ENCODE measurements at places on chromosomes 1 and 21.

- peak; percentile 90 for DNase-seq
Measured at GRCh38 chr1:228087771-228088251, 5.3 kb downstream of the ARF1 start.

DNA sequence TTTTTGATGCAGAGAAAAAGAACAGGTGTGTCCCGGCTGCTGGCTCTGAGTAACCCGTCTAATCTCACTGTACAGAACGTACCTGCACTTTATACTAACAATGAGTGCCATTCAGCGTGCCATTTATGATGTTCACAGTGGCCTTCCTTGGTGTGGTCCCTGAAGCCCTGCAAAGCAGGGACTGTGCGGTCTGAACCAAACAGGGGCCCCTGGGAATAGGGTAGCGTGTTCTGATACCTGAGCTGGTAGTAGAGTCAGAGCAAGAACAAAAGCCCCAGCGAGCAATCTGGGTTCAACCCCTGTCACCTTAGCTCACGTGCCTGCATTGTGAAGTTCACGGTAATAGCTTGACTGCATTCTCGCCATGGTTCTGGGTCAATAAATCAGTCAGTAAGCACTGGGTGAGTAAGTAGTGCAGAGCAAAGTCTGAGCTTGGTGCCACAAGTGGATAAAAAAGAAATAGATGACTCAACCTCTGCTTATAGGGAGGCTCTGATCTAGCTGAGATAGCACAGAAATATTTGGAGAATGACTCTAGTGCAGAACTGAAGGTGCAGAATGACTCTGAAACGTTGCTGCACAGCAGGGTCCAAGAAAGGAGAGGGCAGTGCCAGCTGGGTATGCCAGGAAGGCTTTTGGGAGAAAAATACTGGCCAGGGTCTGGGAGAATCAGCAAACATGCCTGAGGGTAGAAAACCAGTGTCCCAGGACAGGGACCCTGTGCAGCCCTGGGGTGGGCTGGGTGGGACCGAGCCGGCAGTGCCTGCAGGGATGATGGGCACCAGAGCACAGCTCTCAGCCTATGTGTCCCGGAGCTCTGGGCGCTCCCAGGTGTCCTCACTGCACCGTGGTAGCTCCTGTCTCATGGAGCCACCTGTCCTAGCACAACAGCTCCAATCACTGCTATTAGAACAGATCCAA is 125.9 kb downstream of the RHOU start:
- no peak for DNase-seq

GRCh38 chr1:9886092-9886742 is 23.9 kb downstream of the CTNNBIP1 start:
- no peak for DNase-seq

DNA sequence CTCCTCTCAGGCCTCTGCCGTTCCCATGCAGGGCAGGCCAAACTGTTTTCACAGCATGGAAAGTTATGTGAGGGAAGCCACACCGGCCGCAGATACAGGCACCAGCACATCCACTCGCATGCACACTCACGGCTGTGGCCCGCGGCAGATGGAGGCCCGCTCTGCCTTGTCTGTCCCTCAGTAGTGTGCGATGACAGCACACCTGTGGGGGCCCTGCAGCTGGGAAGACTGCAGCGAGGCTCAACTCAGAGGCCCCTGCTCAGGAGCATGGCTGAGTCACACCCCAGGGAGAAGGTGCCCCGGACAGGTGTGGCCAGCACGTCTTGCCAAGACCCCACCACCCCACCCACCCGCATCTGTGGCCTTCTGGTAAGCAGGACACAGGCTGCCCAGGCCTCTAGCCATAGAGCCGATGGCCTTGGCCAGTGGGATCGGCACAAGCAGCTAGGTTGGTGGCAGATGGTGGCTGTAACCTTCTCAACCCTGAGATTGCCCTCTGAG is 1.3 kb upstream of the UBE2J2 start:
- no peak for DNase-seq

GRCh38 chr1:212903664-212904063 is 45.6 kb downstream of the FLVCR1 start:
- DNase-seq, result no peak

- DNase-seq, result no peak
Measured at GRCh38 chr1:88741413-88741812, 57.3 kb downstream of the PKN2 start.

DNA sequence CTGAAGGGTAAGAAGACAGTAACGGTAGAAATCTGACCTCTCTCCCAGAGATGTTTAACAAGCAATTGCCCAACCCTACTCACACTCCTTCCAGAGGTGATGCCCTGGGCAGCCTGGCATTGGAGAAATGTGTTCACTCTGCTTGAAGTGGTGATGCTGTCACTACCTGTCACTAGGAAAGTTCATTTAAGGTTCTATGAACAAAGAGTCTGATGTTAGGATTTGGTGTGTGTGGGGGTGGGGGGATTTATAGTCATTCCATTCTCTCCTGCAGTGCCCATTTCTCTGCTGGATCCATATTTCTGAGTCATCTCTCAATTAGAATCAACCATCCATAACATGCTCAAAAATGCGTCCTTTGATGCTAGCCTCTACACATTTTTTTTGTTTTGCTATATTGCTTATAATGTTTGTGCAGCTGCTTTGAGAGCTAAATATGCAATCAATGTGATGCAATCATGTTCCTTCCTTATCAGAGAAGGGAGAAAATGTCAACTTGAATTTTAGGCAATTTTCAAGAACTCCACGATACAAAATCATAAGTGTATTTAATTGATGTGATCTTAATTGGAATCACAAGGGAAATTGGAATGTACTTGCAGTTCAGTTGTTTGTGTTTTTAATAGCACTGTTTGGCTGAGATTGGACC is 173.9 kb downstream of the DUSP10 start:
- DNase-seq, result no peak

- no peak for DNase-seq
Measured at GRCh38 chr1:28322194-28322593, 6.6 kb upstream of the MED18 start.

- no peak for DNase-seq
Measured at GRCh38 chr1:19113697-19114092, 96.4 kb downstream of the UBR4 start.

GRCh38 chr1:163298365-163298764 is 23.4 kb upstream of the NUF2 start:
- no peak for DNase-seq

GRCh38 chr1:173870252-173871075 is 2.3 kb downstream of the ZBTB37 start:
- DNase-seq, result no peak

DNA sequence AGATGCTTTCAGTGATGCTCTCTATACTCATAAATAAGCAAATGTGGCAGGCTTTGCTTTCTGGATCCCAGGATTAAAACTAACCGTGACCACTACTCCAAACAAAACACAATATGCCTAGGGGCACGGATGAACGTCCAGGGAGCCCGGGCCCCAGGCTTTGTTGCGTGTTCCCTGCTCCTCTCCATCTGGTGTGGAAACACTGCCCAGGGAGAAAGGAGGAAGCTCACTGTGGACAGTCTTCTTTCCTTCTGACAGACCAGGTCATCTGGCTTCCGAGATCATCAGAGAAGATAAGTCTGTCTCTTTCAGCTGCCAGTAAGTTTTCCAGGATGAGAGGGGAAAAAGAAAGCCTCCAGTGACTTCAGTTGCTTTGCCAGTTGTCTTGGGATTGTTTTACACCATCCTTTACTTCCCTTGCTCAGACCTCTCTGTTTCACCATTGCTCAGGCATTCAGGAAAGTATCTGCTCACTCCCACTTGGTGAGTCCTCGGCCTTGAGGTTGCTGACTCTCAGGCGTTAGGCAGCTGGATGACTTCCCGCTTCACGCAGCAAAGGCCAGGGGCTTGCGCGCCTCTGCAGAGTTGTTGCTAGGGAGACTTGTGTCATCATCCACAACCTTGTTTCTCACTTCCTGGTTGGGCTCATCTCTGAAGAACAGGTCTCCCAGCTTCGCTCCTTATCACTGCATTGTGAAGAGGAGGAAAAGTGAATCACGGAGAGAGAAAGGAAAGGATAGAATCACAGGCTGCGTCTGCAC is 20.6 kb upstream of the PGD start:
- DNase-seq, result peak; percentile 17

GRCh38 chr1:204255966-204256365 is 42.2 kb upstream of the GOLT1A start:
- DNase-seq, result peak; percentile 71

- DNase-seq, result no peak
Measured at GRCh38 chr1:222387007-222387814, 160.7 kb downstream of the HHIPL2 start.

- no peak for DNase-seq
Measured at GRCh38 chr1:60245324-60245723, 171.8 kb upstream of the C1orf87 start.

GRCh38 chr1:66685265-66685664 is 67.0 kb upstream of the DYNLT5 start:
- DNase-seq, result no peak

DNA sequence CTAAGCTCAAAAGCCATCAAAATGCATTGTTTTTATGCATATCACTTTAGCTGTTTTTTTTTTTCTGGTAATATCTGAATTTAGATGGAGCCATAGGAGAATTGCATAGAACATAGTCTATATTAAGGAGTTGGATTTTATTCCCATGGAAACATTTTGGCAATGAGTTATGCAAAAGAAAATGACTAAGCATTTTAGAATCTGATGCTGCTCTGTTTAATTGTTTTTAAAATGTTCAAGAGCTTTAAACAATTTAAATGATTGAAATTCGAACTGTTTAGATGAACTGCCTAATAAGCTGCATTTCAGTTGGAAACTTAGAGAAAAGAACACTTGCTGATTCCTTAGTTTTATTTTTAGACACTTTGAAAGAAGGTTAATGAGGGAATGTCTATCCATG is 1531.5 kb upstream of the B3GALT2 start:
- no peak for DNase-seq

DNA sequence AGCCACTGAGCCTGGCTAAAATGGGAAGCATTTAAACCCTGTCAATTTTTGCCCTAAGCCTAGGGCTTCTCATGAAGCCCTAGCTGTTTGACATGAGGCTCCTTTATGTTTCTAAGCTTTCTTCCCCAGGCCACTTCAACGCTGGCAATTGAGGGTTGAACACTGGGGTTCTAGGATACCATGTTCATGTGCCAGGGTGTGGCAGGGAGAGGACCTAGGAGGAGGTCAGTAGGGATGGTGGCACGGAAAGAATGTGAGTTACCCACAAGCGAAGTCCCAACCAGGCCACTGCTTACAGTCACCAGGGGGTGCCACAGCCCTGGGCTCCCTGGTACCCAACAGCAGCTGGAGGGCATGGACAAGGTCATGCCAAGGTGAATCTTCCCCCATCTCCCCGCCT is 90.8 kb upstream of the AJAP1 start:
- no peak for DNase-seq

DNA sequence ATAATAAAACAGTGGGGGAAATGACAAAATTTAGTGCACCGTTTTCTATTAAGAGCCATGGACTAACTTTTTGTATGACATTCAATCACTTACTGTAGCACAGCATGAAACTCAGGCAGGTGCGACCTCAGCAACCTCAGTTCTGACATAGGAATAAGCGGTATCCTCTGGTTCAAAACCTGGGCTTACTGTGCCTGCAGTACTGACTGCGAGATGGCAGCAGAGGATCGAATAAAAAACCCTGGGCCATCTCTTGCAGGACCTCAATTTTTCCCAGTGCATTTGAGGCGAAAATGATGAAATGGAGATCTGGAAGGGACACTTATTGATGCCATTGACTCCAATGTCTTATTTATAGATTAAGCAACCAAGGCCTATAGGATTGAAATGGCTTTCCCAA is 214.7 kb downstream of the ADGRL2 start:
- DNase-seq, result no peak

- DNase-seq, result no peak
Measured at GRCh38 chr1:223849352-223850254, 3.9 kb upstream of the TP53BP2 start.

GRCh38 chr1:57079454-57080157 is 113.8 kb upstream of the C8B start:
- no peak for DNase-seq

- DNase-seq, result no peak
Measured at GRCh38 chr1:181090641-181091126, 2.2 kb downstream of the IER5 start.

GRCh38 chr21:45305836-45306235 is 18.1 kb upstream of the POFUT2 start:
- DNase-seq, result peak; percentile 41

- DNase-seq, result no peak
Measured at GRCh38 chr1:93783876-93784275, 95.1 kb downstream of the DNTTIP2 start.
